ENCODE measurements at places on chromosomes 2 and 18.
A peak's percentile ranks its signal among the peaks of the same experiment; 100 is the strongest.

GRCh38 chr18:46387441-46388131, 269.4 kb downstream of the LOXHD1 start:
- no peaks in the 10 kb centered on the region for H3K4me1 ChIP-seq
- H3K27ac ChIP-seq = no peak overlapping the region
- peaks cover 36% of the 10 kb centered on the region for H3K27me3 ChIP-seq
- no peaks in the 10 kb centered on the region for H3K36me3 ChIP-seq

GRCh38 chr2:233469261-233470010, 97.1 kb downstream of the USP40 start:
- H3K4me3 ChIP-seq = no peak overlapping the region
- H3K4me1 ChIP-seq = no peaks in the 10 kb centered on the region
- H3K27me3 ChIP-seq = no peaks in the 10 kb centered on the region
- no peak overlapping the region for H3K27ac ChIP-seq
- H3K36me3 ChIP-seq = peaks cover 49% of the 10 kb centered on the region

DNA sequence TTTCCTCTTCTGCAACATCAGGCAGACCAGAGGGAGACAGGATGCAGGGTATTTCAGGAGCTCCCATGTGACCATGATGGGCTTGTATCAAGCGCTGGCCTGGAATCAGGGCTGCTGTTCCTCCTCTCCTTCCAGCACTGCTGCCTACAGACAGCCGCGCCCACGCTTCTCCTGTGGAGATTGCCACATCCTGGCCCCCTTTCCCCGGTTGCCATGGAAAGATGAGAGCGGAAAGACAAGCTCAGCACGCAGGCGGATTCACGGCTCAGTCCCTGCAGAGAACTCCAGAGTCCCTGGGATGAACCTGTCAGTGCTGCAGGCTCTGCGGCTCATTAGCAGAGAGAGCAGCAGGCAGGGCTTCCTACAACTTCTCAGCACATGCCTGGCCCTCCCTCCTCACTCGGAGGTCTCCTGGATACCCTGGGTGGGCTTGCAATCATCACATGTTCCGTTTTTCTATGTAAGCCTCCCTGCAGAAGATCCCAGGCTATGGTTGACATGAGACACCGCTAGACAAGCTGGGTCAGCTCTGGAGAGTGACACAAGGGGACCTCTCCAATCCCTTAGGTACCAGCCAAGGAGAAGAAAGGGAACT, 497.8 kb upstream of the MYT1L start:
- no peak overlapping the region for H3K27ac ChIP-seq
- H3K27me3 ChIP-seq = no peaks in the 10 kb centered on the region
- no peak for DNase-seq
- H3K4me3 ChIP-seq = no peak overlapping the region

GRCh38 chr2:179751163-179751809, 110.1 kb downstream of the ZNF385B start:
- DNase-seq = no peak
- no peak overlapping the region for H3K27ac ChIP-seq
- H3K36me3 ChIP-seq = no peaks in the 10 kb centered on the region

DNA sequence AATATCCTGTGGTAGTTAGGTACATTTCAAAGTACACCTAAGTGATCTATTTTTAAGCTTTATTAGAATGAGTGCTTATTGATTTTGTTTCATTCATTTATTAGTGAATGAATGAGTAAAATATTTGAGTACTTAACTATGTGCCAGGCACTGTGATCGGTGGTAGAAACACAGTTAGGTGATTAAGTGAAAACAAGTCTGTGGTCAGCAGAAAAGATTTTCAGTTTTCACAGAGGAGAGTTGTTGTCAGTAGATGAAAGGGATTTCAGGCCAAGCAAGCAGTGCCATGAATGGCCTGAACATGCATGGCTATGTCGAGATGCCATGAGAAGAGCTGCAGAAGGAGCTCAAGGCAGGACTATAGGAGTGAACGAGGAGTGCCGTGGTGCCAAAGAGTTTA, 85.9 kb downstream of the SPTBN1 start:
- H3K4me3 ChIP-seq = no peak overlapping the region
- H3K27me3 ChIP-seq = peaks cover 7% of the 10 kb centered on the region
- H3K27ac ChIP-seq = no peak overlapping the region
- peaks cover 9% of the 10 kb centered on the region for H3K4me1 ChIP-seq

- H3K27me3 ChIP-seq = no peaks in the 10 kb centered on the region
- H3K4me3 ChIP-seq = peak overlapping the region; percentile 54
- H3K27ac ChIP-seq = peak overlapping the region; percentile 93
- H3K4me1 ChIP-seq = peaks cover 62% of the 10 kb centered on the region
These were observed 156.4 kb upstream of the ITGA4 start for GRCh38 chr2:181300600-181301291.

DNA sequence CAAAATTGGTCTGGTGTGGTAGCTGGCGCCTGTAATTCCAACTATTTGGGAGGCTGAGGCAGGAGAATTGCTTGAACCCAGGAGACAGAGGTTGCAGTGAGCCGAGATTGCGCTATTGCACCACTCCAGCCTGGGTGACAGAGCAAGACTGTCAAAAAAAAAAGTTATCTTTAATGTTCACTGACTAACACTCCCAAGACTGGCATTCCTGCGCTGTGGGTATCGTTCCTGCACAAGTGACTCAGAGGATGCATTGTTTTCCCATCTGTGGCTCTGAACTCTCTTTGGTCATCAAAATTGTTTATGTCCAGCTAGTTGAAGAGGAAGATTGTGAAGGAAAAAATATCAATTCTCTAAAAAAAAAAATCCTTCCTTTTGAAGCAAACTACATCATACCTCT, 539.0 kb downstream of the SOX11 start:
- DNase-seq = no peak
- H3K27me3 ChIP-seq = no peaks in the 10 kb centered on the region
- no peak overlapping the region for H3K4me3 ChIP-seq
- H3K36me3 ChIP-seq = no peaks in the 10 kb centered on the region

DNA sequence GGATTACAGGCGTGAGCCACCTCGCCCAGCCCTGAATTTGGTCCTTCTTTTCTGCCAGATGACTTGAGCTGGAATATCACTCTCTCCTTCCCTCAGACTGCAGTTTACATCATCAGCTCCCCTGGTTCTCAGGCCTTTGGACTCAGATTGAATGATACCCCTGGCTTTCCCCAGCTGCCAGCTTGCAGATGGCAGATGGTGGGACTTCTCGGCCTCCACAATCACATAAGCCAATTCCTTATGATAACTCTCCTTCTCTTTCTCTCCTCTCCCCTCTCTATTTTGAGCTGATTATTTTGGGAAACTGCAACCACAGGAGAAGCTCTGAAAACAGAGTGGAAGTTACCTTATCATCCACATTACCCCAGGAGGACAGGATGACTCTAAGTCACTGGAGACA, 33.4 kb upstream of the ATP8B1 start:
- H3K4me3 ChIP-seq = no peak overlapping the region
- no peak for DNase-seq
- H3K27ac ChIP-seq = no peak overlapping the region
- peaks cover 33% of the 10 kb centered on the region for H3K4me1 ChIP-seq

DNA sequence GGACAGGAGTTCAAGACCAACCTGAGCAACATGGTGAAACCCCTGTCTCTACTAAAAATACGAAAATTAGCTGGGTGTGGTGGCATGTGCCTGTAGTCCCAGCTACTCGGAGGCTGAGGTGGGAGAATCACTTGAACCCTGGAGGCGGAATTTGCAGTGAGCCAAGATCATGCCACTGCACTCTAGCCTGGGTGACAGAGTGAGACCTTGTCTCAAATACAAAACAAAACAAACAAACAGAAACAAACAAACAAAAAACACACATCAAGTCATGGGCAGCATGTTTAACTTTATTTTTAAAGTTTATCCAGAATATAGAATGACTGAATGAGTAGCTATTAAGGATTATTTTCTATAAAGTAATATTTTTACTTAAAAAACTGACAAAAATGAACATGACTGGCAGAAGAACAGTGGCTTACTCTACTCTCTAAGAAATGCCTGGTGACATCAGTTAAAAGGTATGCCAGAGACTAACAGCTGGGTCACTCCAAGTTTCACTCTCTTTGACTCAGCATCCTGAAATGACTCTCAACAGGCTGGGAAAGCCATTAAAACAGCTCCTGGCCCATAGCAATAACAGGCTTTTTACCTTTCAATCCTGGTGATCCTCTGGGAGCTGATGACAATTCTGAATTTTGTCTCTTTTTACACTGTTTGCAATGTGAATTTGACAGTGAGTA, 281.6 kb upstream of the STON1 start:
- DNase-seq = no peak
- no peaks in the 10 kb centered on the region for H3K27me3 ChIP-seq
- no peaks in the 10 kb centered on the region for H3K36me3 ChIP-seq
- H3K4me1 ChIP-seq = peaks cover 12% of the 10 kb centered on the region

GRCh38 chr18:887716-888115, 17.0 kb upstream of the ADCYAP1 start:
- no peaks in the 10 kb centered on the region for H3K4me1 ChIP-seq
- no peaks in the 10 kb centered on the region for H3K36me3 ChIP-seq
- no peak for DNase-seq
- H3K27me3 ChIP-seq = peaks cover 6% of the 10 kb centered on the region

DNA sequence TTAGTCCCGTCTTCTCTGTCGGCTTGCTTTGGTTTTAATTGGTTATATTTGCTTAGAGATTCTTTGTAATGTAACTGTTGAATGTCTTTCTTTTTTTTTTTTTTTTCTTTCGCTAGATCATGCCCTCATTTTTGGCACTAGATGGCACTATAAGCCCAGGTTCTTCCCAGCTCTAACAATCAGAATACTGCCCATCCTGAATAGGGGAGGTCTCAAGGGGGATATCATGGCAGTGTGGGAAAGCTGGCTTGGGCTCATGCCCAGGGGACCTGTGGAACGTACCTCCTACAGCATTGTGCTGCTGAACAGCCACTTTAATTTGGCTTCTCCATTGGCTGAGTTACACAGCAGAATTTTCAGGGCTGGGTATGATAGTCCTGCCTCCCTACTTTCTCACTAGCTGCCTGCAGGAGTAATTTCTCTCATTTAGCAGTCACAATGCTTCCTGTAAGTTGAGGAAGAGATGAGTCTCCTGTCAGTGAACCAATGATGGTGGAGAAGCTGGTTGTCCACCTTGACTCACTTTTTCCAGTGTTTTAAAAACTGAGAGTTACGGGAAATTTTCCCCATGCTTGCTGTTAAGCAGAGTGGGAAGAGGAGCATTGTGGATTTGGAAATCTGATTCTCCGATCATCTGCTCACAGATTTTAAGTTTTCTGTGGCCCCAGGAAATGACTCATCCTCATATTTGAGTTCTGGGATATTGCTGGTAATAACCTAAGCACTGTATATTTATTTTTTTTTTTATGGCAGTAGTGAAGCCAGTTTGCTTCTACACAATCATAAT, 47.2 kb downstream of the RAD51AP2 start:
- no peaks in the 10 kb centered on the region for H3K4me1 ChIP-seq
- H3K4me3 ChIP-seq = no peak overlapping the region
- no peak for DNase-seq
- no peak overlapping the region for H3K27ac ChIP-seq
- H3K36me3 ChIP-seq = no peaks in the 10 kb centered on the region

DNA sequence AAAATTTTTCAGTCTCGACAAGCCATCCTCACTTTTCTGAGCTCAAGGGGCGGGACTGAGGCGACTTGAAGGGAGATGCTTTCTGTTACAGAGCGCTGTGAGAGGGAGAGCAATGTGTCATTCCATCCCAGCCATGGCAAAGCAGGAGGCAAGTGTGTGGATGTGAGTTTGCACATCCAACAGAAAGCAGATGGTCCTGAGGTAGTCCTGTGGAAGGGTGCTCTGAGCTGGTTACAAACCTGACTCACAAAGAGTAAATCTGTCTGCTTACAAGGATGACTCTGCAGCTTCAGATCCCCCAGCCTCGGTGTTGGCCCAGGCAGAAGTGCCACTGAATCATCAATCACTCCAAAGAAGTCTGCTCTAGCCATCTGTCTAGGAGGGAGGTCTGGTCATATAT, 482.0 kb upstream of the DCC start:
- no peaks in the 10 kb centered on the region for H3K4me1 ChIP-seq
- DNase-seq = no peak
- no peaks in the 10 kb centered on the region for H3K27me3 ChIP-seq
- H3K4me3 ChIP-seq = no peak overlapping the region

DNA sequence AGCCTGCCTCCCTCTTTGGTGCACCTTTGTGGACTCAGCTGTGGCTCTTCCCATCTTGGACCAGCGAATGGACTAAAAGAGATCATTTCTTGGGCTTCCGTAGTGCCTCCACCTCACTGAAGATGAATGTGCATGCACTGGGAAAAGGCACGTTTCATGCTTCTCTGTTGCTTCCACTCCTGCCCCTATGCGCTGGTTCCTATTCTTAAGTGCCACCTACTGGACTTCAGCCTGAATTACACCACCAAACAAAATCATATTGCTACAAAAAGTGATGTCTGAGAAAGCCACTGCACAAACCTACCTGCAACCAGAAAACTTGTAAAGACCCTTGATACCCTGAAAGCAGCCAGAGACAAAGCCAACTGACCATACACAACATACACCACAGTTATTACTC, 695.6 kb downstream of the TSN start:
- no peak overlapping the region for H3K27ac ChIP-seq
- no peak for DNase-seq
- H3K4me3 ChIP-seq = no peak overlapping the region

- peaks cover 83% of the 10 kb centered on the region for H3K4me1 ChIP-seq
- no peaks in the 10 kb centered on the region for H3K27me3 ChIP-seq
- peaks cover 11% of the 10 kb centered on the region for H3K36me3 ChIP-seq
- H3K4me3 ChIP-seq = no peak overlapping the region
- peak; percentile 87 for DNase-seq
These were observed 261.0 kb upstream of the CXCR4 start for GRCh38 chr2:136378712-136379595.

DNA sequence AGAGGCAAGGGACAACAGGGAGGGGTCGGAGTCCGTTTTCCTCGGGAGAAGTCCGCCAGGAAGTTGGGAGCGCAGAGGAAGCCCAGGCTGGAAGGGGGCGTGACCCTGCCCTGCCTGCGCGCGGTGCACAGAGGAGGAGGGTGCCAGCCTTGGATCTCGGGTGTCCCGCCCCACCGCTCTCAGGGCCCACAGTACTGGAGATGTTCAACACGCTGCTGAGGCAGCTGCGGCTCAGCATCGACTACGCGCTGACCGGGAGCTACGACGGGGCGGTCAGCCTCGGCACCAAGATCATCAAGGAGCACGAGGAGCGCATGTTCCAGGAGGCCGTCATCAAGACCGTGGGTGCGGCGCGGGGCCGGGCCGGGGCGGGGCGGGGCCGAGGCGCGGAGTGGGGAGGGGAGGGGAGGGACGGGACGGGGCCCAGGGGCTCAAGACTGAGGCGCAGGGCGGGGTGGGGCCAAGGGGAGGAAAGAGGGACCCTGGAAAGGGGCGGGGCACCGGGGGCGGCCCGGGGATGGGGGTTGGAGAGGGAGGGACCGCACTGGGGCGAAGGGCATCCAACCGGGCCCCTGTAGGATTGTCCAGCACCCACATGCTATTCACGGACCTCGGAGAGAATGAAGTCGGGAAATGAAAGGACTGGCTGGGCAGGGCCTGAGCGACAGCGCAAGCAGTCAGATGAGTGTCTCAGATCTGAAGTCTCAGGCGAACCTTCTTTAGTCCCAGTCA, 36.6 kb downstream of the POMC start:
- H3K27ac ChIP-seq = no peak overlapping the region
- no peaks in the 10 kb centered on the region for H3K36me3 ChIP-seq
- peak overlapping the region; percentile 10 for H3K4me3 ChIP-seq
- peak; percentile 52 for DNase-seq
- peaks cover 11% of the 10 kb centered on the region for H3K4me1 ChIP-seq
